ENCODE measurements at places on chromosomes 1 and 21.

DNA sequence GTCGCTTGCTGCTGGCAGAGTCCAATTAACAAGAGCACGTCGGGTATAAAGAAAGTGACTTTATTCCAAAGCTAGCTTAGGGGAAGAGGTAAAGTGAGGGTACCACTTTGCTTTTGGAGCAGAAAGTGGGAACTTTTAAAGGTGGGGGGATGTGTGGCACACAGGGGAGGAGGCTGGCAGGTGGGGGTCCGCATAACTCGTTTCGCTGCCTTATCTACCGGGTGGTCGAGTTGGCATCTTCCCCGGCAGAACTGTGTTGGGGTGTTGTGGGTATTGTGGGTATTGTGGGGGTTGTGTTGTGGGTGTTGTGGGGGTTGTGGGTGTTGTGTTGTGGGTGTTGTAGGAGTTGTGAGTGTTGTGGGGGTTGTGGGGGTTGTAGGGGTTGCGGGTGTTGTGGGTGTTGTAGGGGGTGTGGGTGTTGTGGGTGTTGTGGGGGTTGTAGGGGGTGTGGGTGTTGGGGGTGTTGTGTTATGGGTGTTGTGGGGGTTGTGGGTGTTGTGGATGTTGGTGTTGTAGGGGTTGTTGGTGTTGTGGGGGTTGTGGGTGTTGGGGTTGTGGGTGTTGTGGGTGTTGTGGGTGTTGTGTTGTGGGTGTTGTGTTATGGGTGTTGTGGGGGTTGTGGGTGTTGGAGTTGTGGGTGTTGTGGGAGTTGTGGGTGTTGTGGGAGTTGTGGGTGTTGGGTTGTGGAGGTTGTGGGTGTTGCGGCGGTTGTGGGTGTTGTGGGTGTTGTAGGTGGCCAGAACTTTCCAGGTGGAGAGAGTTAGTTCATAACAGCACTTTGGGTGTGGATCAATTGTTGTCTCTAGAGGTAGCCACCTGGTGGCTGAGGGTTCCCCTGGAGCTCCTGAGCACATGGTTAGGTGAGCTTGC lies 52.7 kb downstream of the AGPAT3 start:
- no peak for DNase-seq

DNA sequence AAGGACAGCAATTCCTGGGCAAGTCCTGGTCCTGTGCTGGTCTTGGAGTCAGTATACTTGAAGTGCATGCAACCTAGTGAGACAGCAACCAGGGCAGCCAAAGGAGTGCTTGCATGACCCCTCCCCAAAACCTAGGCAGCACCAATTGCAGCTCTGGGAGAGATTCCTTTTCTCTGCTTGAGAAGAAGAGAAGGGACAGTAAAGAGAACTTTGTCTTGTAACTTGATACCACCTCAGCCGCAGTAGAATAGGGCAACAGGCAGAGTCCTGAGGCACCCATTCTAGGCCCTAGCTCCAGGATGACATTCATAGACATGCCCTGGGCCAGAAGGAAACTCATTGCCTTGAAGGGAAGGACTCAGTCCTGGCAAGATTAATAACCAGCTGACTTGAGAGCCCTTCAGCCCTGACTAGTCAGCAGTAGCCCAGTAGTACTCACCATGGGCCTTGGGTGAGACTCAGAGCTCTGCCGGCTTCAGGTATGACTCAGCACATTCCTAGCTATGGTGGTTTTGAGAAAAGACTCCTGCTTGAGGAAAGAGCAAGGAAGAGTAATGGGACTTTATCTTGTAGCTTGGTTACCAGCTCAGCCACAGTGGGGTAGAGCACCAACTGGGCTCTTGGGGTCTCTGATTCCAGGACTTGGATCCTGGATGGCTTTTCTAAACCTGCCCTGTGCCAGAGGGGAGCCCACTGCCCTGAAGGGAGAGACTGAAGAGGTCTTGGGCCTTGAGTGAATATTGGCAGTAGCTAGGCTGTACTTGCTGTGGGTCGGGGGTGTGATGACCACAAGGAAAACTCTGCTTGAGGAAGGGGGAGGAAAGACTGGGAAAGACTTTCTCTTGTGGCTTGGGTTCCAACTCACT lies 51.7 kb upstream of the ACADM start:
- no peak for DNase-seq

DNA sequence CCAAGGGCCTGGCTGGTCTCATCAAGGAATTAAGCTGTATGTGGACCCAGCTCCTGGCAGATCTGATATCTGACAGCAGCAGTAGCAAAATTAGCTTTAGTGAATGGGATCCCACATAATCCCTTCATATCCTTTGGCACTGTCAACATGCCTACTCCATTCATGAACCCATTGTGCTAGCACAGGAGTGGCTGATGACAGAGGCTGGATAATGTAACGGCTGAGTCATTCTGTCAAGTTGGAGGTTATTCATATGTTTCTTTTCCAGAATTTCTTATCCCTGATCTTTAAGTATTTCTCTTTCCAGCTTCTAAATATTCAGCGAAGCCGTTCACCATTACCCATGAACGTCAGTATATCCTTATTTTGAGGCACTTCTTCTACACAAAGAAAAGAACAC lies 84.3 kb downstream of the EXTL2 start:
- no peak for DNase-seq

- no peak for DNase-seq
Measured at GRCh38 chr1:39472826-39473225, 18.6 kb upstream of the BMP8A start.

DNA sequence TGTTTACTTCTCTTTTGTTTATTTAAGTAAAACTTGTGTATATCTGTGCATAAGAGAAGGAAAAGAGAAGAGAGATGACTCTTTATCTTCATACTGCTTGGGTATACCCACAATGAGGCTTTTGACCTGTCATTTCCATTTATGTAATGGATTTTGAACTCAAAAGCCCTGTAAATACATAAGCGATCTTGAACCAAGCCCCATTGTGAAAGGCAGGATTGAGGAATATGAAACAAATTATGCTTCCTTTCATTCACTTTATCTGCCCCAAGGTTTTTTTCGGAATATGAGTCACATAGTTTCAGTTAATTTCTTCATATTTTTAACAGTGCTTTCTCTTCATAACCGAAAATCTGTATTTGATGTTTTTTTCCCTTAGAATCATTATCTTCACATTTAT lies 21.4 kb downstream of the CNST start:
- no peak for DNase-seq

DNA sequence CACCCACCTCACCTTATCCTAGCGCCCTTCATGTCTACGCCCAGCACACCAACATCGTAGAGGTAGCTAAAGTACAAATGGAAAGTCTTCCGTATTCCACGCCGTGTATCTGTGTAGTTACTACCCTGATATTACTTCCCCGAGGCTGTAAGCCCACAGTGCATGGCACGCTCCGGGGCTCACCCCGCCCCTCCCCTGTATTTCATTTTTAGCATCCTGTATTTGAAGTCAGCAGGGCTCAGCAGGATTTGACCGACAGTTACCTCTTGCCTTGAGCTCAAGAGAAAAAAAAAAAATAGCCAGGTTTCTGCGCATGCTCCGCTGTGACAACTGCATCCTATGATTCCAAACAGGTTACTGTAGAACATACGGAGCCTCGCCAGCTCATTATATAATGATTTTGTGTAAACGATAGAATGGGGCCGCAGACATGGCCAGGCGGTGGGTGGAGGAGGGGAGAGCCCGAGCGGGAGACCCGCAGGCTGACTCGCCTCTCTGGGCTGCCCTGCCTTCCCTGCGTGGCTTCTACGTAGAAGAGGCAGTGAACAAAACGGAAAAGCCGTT lies 1.3 kb downstream of the ABCG1 start:
- DNase-seq: peak; percentile 62

GRCh38 chr1:226736908-226737818 lies 1.9 kb downstream of the ITPKB start:
- DNase-seq: no peak

GRCh38 chr1:26912147-26912490 lies 1.7 kb downstream of the NR0B2 start:
- DNase-seq: no peak

Measured in forelimb muscle (tissue), 1 donor.